ENCODE measurements at places on chromosomes 6 and 20.
A peak's percentile ranks its signal among the peaks of the same experiment; 100 is the strongest.

GRCh38 chr6:167163476-167164011, 5.8 kb upstream of the GPR31 start:
- DNase-seq, result no peak

DNA sequence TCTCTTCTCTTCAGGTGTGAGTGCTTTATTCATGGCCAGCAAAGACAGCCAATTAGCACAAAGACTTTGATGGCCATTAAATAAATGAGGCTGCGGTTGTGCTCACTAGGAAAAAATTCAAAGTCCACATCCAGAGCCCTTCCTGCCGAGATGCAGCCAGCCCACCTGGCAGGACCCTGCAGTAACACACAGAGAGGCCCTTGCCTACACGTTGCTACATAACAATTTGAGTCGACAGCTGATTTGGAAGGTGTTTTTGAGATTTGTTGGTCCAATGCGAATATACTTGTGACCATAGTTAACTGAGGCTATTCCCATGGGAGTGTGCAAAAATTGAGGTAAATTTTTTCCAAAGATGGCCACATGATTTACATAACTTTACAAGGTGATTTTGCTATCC, 605.4 kb upstream of the HTR1E start:
- no peak for DNase-seq

GRCh38 chr6:160134779-160135547, 13.3 kb downstream of the SLC22A1 start:
- no peak for DNase-seq

GRCh38 chr20:19493794-19494495, 264.1 kb upstream of the RIN2 start:
- peak; percentile 9 for DNase-seq

DNA sequence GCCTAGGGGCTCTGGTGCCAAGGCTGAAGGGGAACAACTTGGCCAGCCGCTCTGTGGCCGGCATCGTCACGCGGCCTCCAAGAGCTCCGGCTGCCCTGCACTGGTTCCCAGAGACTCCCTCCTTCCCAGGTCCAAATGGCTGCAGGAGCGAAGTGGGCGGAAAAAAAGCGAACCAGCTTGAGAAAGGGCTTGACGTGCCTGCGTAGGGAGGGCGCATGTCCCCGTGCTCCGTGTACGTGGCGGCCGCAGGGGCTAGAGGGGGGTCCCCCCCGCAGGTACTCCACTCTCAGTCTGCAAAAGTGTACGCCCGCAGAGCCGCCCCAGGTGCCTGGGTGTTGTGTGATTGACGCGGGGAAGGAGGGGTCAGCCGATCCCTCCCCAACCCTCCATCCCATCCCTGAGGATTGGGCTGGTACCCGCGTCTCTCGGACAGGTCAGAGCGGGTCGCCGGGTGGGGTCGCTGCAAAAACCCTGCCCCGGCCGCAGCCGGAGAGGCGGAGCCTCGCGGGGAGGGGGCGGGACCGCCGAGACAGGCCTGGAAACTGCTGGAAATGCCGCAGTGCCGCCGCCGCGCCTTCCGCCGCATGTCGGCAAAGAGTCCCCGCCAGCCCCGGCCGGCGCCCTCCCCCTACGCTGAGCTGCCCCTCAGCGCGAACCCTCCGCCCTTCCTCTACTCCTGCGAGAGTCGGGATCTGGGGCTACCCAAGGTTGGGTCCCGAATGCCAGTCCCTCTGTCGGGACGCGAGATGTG, 814 bp upstream of the HSP90AB1 start:
- peak; percentile 91 for DNase-seq

DNA sequence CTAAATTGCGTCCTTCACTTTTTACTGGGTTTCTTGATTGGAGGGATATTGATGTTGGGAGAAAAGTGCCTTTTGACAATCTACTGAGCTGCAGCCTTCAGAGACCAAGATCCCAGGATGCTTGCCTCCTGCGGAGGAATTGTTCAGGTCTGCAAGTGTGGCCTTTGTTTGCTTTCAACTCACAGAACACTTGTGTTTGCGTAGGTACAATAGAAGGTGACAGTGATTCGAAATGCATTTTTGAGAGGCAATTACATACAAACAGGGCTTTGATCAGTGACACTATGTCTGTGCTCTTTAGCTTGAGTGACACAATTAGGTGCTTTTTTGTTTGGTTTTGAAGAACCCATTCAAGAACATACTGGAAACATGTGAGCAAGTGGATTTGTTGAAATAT, 600.6 kb downstream of the QKI start:
- DNase-seq, result no peak

DNA sequence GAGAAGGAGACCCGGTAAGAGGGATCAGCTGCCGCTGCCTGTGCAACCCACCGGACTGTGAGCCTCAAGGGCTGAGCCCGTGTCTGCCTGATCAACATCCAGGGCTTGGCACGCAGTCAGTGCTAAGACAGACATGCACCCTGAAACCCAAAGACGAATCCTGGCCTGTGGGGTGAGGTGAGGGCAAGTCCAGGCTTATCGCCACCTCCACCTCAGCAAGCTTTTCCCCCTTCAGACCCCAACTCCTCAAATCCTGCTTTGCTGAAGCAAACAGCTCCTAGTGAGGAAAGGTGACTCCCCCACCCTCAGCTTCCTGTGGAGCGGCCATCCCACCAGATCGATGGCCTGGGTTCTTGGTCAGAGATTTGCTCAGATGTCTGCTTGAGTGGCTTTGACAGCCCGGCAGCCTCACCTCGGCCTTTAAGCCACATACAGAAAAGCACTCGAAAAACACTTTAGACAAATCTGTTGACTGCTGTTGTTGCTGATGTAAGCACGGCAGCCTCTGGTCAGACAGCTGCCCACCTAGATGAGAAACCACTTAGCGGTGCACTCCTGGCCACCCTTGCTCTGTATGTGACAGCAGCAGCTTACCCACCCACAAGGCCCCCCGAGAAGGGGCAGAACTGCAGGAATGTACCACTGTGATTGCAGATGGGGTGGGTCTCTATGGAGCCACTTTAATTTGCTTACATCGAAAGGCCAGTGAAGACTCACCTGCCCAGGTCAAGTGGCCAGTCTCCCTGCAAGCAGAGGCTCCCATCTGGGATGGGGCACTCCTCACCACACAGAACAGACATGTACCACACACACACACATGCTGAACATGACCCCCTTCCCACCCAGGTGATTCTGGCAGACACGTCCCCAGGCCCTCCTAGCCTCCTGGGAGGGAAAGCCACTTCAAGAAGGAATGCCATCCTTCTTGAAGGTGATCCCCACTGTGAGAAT, 14.8 kb downstream of the MTCH1 start:
- no peak for DNase-seq

GRCh38 chr20:33387177-33387576, 14.1 kb downstream of the CDK5RAP1 start:
- DNase-seq, result peak; percentile 64

- DNase-seq, result no peak
Observed at GRCh38 chr6:29946223-29947076, 4.1 kb downstream of the HLA-A start.

DNA sequence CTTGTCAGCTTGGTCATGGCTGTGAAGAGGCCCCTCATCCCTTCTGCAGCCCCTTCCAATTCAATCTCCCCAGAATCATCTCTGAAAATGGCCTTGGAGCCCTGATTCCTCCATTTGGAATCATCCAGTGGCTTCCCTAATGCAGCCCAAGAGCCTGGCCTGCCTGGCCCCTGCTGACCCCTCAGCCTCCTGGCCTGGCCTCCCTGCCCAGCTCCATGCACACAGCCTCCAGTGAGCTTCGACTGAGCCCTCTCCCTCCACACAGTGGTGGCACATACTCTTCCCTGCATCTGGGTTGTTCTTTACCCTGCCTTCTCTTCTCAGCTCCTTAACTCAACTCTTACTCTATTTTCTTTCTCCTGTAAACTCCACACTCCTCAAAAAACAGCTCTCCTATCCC, 120.9 kb downstream of the ANKRD60 start:
- DNase-seq, result no peak

GRCh38 chr20:14561741-14562221, 224.4 kb upstream of the FLRT3 start:
- DNase-seq, result no peak

GRCh38 chr6:3745566-3746118, 5.9 kb downstream of the PXDC1 start:
- DNase-seq, result no peak

- peak; percentile 75 for DNase-seq
Observed at GRCh38 chr6:10510592-10511367, 10.4 kb upstream of the GCNT2 start.

DNA sequence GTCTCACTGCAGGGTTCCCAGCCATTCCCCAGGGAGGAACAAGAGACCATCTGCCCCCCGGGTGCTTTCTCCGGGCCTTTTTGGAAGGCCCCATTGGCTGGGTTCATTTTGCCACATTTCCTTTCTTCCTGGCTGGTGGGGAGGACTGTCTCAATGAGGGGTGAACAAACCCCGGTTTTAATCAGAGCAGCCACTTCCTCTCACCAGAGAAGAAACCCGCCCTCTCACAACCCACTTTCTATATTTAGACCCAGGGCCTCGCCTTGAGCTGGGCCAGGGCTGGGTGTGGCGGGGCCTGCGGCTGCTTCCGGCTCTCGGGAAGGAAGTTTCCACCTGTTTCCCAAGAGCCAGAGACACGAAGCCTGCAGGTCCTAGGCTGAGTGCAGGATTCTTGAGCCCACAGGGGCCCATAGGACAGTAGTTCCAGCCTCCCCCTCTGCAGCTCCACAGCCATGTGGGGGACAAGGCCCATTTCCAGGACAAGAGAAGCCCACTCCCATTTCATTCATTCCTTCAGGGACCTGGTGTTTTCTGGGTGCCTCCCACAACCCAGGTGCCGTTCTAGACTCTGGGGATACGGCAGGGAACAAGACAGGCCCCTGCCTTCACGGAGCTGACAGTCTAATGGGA, 41.8 kb downstream of the RBM38 start:
- peak; percentile 66 for DNase-seq

DNA sequence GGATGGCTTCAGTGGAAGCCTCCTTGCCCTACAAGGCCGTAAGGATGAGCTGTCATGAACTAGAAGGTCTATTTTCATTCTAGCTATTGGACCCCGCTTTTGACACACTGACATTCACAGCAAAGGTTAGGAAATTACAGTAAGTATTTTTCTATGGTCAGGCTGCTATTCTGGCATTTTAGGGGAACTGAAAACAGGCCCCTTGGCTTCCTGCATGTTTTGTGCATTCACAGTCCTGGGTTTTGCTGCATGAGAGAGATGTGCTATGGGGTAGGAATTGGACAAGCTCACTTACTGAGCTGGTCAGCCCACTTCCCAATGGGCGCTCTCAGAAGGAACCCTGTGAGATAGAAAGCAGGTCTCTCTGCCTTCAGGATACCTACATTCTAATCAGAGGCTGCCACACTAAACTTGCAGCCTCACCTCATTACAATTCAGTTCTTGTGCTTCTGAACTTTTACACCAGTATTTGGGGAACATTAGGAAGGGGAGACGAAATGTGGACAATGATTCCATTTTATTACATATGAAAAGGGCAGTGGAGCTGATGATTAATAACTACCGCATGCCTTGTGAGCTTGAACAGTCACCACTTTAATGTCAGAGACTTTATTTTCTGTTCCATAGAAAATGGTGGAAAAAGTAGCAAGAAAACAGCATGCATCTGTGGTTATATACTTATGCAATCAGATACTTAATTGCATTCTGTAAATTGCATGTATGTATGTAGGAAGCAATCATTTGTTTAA, 86.6 kb upstream of the TAB2 start:
- no peak for DNase-seq

DNA sequence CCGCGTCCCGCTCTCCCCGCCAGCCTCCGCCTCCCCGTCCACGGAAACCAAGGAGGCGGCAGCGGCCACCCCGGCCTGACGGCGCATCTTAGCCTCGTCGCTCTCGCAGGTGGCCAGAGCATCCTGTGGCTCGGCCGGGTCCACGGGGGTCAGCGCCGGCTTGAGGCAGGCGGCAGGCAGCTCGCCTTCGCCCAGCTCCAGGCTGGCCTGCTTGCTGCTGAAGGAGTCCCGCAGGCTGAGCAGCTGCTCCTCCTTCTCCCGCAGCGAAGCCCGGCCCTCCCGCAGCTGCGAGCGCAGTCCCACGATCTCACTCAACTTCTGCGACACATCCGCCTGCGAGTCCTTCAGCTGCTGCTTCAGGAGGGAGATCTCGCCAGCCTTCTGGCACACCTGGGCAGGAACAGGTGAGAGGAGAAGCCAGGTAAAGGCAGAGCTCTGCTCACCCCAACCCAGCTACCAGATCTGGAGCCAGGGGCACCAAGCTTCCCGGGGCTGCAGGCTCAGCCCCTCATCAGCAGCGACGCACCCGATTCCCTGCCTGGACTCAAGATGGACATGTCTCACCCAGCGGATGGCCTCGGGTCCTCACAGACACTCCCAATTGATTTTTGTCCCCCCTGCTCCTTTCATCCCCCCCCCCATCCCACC, 5.2 kb upstream of the FASTKD5 start:
- DNase-seq, result no peak

DNA sequence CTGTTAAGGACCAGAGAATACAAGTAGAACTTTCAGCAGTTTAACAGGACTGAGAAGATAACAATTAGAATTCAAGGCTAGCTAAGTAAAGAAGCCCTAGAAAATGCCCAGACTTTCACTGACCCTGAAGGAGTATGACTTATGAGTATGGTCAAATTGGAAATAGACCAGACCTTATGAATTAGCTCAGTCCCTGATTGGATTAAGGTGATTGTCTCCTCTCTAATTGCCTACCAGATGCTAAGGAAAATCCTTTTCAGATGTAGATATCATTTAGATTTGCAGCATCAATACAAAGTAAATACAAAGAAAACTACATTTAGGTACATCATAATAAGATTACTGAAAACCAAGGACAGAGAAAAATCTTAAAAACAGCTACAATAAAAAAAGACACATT, 58.9 kb downstream of the CNR1 start:
- DNase-seq, result no peak
